ENCODE measurements at places on chromosomes 2 and 18.

DNA sequence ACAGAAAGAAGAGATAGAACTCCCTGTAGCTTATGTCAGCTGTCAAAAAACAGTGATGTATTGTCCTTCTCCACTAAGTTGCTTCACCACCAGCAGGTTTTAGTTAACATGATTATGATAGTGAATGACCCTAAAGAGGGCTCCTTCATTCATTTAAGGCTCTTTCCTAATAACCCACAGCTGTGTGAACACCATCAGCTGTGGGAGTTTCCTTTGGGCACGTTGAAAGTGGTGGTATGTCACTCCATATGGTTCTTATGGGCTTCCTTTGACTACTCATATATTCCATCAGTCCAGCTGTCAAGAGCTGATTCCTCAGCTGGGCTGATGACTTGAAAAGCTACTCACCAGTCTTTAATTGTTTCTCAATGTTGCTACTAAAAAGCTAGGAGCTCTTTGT is 210.3 kb downstream of the UBE2E3 start:
- DNase-seq: no peak

GRCh38 chr18:49362431-49362830 is 98.0 kb downstream of the DYM start:
- no peak for DNase-seq

- no peak for DNase-seq
These were observed 38.3 kb upstream of the PEX13 start for GRCh38 chr2:60979231-60979630.

DNA sequence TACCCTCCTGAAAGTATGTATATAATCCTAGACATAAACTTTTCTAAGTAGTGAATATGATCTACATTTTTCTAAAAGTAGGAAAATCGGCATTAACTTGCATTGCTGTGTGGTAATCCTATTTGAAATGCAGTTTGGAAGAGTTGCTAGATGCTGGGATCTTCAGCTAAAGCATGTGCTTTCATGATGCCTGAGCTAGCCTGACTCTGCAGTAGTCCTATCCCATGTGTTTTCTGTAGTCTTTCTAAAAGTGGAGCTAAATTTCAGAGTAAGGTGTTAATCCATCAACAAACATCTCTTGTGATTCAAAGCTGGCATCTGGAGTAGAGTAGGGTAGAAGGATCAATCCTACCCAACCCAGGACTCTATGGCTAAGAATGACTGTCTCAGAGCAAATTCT is 229.4 kb downstream of the THSD7B start:
- no peak for DNase-seq

DNA sequence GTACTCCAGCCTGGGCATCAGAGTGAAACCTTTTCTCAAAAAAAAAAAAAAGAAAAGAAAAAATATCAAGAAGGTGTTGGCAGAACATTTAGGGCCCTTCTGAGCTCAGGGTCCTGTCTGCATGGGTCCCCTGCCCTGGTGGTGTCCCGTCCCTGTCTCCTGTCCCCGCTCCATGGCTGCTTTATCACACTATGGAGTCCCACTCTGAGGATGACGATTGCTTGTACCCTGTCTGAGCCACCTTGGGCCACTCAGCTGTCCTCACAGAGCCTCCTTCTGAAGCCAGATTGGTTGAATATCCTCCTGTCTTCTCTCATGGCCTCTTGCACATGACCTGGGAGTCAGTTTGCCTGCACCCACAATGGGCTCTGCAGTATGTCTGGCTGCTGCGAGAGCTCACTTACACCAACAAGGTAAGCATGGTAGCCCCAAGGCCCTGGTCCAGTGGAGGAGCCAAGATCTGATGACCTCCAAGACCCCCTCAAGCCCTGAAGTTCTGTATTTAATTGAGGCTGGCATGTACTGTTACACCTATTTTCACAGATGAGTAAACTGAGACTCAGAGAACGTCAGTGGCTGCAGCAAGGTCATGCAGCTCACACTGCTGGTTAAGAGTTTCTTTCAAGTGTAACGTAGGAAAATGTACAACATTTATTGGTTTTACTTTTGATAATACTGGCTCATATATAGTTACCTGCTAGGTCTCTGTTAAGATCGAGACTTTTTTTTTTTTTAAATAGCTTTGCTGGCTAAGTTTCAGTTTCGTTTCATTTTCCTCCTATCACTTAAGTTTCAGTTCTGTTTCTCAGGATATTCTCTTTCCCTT is 16.9 kb upstream of the ZCCHC2 start:
- DNase-seq: no peak

DNA sequence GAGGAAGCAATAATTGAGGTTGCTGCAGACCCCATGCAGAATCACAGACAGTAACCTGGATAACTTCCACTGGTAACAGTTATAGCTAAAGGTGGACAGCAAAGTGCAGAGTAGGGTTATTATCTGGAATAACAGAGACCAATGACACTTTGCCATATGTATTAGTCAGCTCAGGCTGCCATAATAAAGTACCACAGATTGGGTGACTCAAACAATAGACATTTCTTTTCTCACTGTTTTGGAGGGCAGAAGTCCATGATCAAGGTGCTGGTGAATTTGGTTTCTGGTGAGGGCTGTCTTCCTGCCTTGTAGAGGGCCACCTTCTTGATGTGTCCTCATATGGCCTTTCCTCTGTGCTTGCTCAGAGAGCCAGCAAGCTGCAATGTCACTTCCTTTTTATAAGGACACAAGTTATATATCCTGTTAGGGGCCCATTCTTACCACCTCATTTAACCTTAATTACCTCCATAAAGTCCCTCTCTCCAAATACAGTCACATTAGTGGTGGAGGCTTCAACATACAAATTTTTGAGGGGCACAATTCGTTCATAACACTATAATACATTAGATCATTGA is 191.0 kb upstream of the LRP1B start:
- DNase-seq: no peak

- no peak for DNase-seq
These were observed 47.9 kb upstream of the MAPRE2 start for GRCh38 chr18:34993289-34993688.

GRCh38 chr2:134900151-134900550 is 18.5 kb upstream of the CCNT2 start:
- DNase-seq: no peak

- peak; percentile 17 for DNase-seq
These were observed 5.4 kb upstream of the TDRD15 start for GRCh38 chr2:21118302-21118920.

- no peak for DNase-seq
These were observed 102.2 kb upstream of the KCTD1 start for GRCh38 chr18:26650310-26651268.

DNA sequence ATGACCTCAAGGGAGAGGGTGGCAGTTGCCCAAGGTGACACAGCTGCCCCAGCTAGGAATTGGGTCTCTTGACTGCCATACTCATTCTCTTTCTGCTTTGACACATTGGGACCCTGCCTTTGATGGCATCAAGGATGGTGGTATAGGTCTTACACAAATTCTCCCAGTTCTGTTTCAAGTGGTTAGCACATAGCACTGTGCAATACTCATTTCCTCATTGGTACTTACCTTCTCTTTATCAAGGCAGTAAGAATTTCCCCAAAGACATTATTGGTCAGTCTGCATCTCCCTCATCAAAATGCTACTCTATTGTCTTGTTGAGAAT is 35.9 kb upstream of the CCDC93 start:
- no peak for DNase-seq

DNA sequence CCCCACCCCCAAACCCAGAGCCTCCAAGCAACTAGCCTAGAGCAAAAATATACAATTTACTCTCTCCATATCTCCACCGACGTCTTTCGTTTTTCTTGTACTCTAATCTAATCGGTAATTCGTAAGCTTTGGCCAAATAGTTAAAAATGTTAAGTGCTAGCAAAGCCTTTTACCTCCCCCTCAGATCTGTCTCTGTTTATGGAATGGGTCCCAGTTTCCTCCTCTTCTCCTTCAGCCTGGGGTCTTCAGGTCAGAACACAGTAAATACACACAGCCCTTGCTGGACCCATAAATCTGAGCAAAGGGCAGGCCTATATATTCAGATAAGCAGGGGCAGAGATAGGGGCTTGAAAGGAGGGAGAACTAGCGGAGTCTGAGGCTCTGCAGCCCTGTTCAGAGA is 267.4 kb downstream of the MEIS1 start:
- no peak for DNase-seq

- DNase-seq: no peak
These were observed at the start of gene ACMSD for GRCh38 chr2:134838143-134838620. ACMSD (plus strand) TSS chr2:134838616; CDS start chr2:134838683, 67 bp downstream.

- DNase-seq: no peak
These were observed 5.0 kb downstream of the DLX1 start for GRCh38 chr2:172090044-172090961.

DNA sequence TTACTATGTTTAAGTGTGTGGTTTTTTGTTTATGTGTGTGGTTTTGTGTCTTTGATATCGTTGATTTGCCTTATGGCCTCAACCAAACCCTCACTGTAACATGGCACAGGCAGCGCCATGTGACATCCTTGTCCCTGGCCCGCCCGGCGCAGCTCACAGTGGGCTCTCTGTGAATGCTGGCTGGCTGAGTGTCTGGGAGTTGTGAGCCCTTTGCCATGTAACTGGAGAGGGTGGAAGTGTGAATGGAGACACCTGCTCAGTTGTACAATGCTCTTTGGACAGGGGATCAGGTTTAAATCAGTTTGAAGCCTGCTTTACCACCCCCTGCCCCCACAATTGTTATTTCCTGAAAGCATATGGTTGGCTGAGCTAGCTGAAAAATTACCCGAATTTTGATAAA is 41.8 kb downstream of the TCF7L1 start:
- DNase-seq: no peak

DNA sequence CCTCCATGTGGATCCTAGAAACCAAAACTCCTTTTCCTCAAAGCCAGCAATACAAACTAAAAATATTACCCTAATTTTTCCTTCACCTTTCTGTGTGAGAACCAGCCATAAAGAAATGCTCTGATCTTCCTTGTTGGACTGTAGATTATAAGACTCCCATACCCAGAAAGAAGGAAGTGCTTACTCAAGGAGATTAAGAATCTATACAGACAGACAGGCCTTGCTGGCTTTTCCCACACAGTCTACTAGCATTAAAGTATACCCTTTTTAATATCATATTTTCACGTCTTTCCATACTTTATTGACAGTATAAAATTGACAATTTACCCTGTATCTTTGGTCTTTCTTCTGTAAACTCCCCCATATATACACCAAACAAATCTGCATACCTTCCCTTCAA is 139.0 kb downstream of the GULP1 start:
- DNase-seq: no peak

GRCh38 chr2:207724113-207724512 is 12.7 kb downstream of the CCNYL1 start:
- DNase-seq: no peak

DNA sequence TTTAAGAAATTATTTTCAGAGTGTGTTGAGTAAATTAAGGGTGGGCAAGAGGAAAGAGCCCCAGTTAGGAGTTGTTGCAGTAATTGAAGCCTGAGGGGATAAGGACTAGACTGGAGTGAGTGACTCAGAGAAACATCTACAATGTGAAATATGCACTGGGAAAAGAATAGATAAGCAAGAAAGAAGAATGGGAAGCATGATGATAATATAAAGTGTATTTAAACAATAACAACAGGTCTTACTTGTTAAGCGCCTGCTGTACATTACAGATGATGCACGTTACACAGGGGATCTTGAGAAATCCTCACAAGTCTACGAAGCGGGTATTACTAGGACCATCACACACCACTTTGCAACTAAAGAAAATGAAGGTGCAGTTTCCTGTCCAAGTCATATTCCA is 73.6 kb upstream of the STK17B start:
- no peak for DNase-seq

DNA sequence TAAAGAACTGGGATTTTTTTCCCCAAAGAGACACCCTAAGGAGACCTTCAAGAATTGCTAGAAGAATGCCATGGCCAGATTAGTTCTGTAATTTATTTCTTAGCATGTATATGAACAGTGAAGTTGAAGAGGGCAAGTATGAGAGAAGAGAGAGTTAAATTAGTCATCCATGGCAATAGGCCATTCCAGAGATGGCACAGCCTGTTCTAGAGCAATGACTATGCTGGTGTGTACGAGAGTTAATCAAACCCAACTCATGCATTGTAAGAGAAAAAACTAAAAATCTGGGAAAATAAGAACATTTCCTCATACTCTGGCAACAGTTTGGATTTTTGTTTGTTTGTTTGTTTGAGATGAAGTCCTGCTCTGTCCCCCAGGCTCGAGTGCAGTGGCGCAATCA is 112.1 kb upstream of the PIK3C3 start:
- DNase-seq: no peak

DNA sequence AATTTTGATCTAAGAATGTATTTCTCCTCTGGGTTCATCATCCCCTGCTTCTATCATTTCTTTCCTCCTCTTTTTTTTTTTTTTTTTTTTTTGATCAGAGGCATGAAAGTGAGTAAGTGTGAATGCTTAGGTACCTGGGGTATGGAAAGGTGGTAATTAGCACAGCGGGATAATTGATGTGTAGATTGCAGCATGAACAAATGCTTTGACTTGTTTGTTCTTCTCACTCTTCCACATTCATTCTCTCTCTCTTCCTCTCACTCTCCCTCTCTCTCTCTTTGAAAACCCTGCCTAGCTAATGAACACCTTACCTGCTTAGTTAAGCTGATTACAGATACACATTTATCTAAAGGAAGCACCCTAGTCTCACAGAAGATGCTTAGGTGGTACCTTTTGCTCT is 74.7 kb downstream of the ZEB2 start:
- DNase-seq: no peak

- no peak for DNase-seq
These were observed 323.4 kb upstream of the THUMPD2 start for GRCh38 chr2:40102447-40102846.

GRCh38 chr2:216064014-216064630 is 17.5 kb downstream of the PECR start:
- no peak for DNase-seq

DNA sequence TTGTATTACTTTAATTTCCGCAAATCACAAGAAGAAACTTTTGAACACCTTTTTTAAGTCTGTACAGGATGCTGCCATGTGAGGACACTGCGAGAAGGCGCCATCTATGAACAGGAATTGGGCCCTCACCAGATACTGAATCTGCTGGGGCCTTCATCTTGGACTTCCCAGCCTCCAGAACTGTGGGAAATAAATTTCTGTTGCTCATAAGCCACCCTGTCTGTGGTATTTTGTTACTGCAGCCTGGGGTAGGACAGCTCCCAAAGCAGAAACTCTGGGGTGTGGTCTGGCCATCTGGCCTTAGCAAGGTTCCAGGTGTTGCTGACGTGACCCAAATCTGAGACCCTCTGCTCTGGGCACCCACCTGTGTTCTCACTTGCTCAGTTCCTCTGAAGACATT is 16.5 kb downstream of the UXS1 start:
- DNase-seq: no peak

DNA sequence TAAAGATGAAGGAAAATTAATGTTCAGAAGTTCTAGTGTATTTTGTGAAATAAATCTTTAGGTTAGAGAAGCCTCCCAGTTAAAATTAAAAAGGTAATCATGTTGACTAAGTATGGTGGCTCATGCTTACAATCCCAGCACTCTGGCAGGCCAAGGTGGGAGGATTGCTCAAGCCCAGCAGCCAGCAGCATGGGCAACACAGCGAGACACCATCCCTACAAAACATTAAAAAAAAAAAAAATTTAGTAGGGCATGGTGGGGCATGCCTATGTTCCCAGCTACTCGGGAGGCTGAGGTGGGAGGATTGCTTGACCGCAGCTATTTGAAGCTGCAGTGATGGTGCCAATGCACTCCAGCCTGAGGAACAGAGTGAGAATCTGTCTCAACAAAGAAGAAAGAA is 17.9 kb downstream of the XPO1 start:
- DNase-seq: no peak
